ENCODE measurements at places on chromosomes 5 and 9.

- DNase-seq: no peak
Measured at GRCh38 chr9:114899995-114900394, 30.4 kb downstream of the TNFSF8 start.

- DNase-seq: no peak
Measured at GRCh38 chr5:89241186-89241585, 358.2 kb upstream of the MEF2C start.

DNA sequence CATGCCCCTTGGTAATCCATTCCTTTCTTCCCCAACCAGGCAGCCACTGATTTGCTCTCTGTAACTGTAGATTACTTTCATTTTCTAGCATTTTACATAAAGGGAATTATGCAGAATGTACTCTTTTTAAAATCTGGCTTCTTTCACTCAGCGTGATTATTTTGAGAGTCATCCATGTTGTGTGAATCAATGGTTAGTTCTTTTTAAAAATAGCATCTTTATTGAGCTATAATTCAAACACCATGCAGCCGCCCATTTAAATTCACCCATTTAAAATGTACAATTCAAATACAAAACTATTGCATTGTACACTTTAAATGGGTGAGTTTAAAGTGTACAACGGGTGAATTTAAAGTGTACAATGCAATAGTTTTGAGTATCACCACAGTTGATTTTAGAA lies 2.3 kb upstream of the OR13J1 start:
- DNase-seq: no peak

- no peak for DNase-seq
Measured at GRCh38 chr9:134666208-134666607, 24.6 kb downstream of the COL5A1 start.

DNA sequence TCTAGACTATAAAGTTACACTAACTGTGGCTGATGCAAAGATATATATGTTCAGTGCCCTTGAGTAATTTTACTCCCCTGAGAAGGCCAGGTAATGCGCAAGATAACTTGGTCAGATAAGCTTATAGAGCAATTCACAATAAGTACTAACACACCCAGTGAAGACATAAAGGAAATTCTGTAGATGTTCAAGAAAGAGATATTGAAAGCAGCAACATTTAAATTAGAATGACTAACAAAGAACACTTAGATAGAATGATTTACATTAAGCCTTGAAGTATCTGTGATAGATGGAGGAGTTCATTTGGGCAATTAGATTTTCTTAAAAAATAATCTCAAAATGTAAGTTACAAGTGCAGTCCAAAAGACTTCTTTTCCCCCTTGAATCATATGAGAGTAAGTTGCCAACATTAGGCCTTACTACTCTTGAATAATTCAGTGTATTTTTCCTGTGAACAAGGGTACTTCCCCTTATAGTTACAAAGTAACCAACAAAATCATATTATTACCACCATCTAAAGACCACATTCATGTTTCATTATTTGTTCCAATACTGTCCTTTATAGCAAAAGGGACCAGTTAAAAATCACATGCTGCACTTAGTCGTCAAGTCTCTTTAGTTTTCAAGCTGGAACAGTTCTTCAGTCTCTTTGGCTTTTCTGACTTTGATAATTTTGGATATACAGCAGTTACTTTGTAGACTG lies 44.4 kb upstream of the ELOVL7 start:
- DNase-seq: no peak

GRCh38 chr9:38254756-38255155 lies 137.7 kb upstream of the ALDH1B1 start:
- no peak for DNase-seq

GRCh38 chr5:112397690-112398089 lies 21.4 kb downstream of the EPB41L4A start:
- DNase-seq: no peak

DNA sequence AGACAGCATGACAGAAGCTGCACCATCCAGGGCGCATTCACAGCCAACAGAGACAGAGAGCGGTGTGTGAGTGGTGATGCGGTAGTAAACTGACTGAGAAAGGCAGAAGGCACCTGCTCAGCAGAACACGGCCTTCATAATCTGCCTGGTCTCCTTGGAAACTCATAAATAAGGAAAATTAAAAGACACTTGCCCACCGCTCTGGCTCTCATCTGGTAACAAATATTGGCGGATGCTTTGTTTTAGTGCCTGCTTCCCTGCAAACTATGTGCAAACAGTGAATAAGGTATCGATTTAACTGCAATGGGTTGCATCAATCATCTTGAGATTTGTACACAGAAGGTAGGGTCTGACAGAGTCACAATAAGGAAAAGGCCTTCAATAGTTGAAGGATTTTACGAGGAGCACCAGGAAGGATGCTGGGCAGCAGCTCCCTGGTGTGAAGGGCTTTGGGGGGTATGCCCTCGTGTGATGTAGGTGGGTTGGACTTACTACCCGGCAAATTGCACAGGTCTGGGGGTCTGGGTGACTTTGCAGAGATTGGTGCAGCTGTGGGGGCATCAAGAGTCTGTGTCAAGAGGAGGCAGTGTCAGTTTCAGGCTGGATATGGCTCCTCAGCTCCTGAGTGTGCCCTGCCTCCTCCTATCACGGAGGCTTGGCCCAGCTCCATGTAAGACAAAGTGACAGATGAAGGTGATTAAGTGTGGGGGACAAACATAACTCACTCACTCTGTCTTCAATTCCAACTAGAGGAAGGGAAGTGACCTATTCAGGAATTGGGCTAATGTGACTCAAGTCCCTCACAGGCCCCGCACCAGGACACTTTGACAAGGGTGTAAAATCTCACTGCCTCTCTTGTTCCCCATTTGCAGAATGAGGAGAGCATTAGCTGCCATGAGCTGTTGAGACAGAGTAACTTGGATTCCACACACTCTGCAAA lies 166.7 kb downstream of the ICE1 start:
- DNase-seq: no peak

GRCh38 chr5:43075319-43076293 lies 35.5 kb upstream of the ANXA2R start:
- DNase-seq: no peak

DNA sequence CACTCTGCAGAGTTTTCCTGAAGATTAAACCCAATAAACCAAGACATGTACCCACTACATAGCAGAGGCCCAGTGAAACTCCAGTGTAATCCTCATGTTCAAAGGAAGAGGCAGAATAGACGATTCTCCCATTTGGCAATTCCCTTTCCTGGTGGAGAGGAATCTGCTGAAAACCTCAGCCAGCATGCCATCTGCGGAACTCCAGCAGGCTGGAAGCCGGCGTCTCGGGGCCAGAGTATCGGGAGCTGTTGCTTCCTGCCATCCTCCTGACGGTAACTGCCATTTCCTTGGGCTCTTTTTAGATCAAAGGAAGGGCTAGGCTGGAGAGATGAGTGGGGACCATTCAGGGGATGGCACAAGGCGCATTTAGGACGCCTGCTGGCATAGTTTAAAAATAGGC lies 20.5 kb downstream of the NEURL1B start:
- no peak for DNase-seq

DNA sequence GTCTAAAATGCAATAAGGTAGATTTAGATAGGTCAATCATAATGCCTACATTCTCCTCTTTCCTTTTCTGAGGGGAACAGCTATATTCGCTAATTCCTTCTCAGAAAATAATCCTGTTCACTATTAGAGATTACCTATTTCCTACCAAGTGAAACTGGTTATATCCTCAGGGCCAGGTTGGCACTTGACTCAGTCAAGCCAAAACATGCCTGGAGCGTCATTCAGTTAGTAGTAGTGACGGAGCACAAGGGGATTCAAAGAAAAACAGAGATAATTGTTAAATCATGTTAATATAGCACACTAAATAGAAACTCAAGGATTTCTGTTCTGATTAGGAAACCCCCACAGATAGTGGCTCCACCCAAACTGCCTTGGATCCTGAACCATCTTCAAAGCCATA lies 515.4 kb upstream of the PTPRD start:
- DNase-seq: peak; percentile 19

- no peak for DNase-seq
Measured at GRCh38 chr9:10251490-10251889, 361.3 kb downstream of the PTPRD start.

- DNase-seq: peak; percentile 94
Measured at GRCh38 chr9:37464426-37465248, 613 bp downstream of the ZBTB5 start.

- no peak for DNase-seq
Measured at GRCh38 chr5:59766427-59767210, 126.9 kb downstream of the PDE4D start.

DNA sequence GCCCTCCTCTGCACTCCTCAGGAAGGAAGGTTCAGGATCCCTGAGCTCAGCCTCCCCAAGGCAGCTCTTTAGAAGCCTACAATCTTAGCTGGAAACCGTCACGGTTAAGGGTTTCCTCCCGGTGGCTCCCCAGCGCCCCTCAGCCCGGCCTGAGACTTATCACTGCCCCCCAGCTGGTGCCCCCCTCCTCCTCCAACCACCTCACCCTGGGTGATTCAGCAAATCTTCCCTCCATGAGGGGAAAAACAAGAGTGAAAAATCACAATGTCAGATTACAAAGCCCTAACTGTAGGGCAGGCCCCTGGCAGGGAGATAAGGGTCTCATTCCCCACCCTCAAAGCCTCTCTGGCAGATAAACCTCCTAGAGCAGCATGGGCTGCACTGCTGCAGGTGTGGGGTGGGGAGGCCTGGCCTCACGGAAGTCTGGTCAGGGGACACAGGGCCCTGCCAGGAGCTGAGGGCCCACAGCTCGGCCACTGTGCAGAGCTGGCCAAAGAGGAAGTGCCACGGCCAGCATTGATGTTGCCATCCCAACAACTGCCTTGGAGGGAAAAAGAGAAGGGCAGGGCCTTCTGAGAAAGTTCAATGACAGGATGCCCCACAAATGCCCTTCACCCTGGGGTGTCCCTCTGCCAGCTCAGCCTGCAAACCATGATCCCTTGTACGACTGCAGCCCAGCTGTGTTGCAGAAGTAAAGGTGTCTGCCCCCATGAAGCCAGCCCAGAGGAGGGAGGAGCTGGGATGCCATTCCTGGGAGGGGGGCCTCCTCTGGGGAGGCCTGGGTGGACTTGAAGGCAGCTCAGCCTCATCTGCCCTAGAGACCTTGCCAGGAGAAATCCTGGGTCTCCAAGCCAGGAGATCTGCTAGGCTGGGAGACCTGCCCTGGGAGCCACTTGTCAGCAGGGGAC lies 25.9 kb downstream of the GFI1B start:
- DNase-seq: no peak

DNA sequence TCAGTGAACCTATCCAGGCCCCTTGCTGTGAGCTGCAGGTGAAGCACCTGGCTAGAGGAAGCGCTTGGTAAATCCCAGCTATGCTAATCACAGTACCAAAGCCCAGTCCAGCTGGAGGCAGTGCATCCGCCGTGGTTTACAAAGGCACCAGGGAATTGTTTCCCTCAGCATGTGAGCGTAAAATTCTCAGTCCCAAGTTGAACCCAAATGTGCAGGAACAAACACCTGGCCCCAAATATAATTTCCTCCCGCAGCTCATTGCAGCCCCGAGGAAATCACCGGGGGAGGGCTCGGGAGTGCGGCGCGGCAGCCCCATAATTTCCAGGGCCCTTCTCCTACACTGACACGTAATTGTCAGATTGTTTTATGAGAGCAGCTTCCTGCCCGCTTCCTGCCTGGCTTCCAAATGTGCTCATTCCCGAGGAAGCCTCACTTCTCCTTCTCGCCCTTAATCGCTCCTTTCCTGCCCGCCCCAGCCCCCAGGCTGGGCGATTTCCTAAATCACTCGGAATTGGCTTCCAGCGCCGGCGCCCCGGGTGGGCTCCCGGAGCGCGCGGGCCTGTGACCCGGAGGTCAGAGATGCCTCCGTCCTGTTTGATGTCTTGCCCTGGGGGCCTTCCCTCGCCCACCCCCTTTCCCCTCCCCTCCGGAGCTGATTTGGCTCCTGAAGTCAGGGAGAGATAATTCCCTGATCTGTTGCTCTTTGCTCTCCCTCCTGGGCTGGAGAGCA lies 134.4 kb downstream of the FGF1 start:
- DNase-seq: no peak

DNA sequence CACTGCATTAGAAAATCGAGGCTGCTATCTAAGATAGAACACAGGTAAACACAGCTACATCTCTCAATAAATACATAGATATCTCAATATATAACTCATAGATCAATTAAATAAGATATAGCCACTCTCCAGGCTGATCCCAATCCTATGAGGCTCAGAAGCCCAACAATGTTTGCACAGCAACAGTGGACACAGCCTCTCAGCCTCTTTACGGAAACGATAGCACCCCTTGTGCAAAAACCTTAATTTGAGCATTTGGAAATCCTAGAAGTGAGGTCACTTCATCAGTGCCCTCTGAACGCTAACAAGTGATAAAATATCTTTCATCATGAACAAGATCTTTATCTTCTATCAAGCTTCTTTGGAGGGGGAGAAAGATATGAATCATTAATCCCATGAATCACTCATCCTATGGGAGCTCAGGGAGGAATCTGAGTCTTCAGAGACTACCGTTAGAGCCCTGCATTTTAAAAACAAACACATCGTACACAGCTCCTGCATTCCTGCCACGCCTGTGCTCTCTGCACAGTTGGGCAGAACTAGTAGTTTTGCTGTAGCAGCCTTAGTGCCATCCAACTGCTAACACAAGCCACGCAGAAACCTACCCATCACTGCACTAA lies 71.4 kb downstream of the MED27 start:
- no peak for DNase-seq

DNA sequence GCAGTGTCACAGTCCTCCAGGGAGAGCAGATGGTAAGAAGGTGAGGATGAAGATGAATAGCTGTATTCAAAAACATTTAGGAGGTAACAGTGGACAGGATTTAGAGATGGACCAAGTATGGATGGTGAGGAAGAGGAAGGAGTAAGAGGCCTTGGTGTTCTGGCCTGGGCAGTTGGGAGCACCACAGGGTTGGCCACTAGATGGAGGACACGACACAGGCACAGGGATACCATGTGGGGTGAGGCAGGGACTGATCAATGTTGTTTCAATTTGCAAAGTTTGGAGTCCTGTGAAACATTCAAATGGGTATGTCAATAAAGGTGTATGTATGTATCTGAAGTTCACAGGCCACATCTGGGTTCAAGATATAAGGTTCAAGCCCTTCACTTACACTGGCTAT lies 141.1 kb upstream of the RASEF start:
- DNase-seq: no peak

- DNase-seq: no peak
Measured at GRCh38 chr5:169864483-169864882, 115.8 kb downstream of the INSYN2B start.

GRCh38 chr5:107235167-107235566 lies 435.6 kb downstream of the EFNA5 start:
- no peak for DNase-seq

GRCh38 chr9:92752812-92753404 lies 11.7 kb downstream of the BICD2 start:
- no peak for DNase-seq

GRCh38 chr9:97388721-97389238 lies 23.1 kb upstream of the TDRD7 start:
- DNase-seq: no peak

DNA sequence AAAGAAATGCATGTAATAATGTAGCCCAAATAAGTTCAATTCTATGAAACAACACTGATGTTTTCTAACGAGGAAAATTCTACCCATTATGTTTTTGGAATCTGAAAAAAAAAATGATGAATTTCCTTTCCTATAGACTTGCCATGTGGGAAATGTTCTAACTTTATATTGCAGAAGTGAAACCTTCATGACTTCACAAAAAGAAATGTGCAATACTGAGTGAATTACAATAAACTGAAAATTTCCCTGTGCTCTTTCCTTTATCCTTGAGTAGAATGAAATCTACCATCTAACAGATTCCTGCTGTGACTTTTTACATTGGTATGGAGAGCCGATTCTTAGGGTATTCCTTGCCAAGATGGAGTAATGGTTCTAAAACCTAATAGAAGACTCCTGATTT lies 1622.5 kb downstream of the MAT2B start:
- no peak for DNase-seq

- no peak for DNase-seq
Measured at GRCh38 chr5:35081134-35081533, 33.4 kb upstream of the AGXT2 start.

GRCh38 chr9:79151791-79152190 lies 420.0 kb upstream of the TLE4 start:
- DNase-seq: no peak
